ENCODE measurements at places on chromosomes 1 and 21.
A peak's percentile ranks its signal among the peaks of the same experiment; 100 is the strongest.

- peak; percentile 45 for DNase-seq
Measured at GRCh38 chr1:182415789-182416188, 15.3 kb upstream of the TEDDM1 start.

DNA sequence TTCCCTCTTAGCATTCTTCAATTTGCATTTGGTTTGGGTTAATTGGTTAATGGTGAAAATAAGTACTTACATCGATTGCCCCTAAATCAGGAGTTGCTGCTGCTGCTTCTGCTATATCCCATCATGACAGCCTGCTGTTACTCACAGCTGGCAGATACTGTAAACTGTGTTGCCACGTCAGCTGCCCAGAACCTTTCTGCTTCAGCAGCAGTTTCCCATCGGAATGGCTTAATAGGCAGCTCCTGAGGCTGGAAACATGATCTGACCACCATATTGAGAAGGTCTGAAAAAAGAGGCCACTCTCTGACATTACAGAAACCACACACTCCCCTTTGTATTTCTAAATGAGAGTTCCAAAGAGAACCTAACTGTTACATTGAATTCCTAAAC is 14.3 kb upstream of the SEC16B start:
- no peak for DNase-seq

DNA sequence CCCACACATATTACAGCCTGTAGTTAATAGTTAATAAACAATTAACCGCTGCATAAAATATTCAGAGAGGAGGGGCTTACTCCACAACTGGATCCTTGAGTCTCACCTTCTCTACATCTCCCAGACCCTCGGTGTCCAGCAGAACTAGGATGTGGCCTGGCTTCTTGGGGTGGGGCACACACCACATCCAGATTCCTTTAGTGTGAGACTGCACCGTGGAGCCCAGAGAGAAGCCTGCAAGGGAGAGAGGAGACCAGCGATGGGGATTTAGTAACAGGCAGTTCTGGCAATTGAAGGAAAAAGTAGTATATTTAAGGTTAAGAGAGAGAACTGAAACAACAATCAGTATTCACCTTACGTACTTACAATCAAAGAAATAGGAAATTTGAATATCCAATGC is 4.9 kb downstream of the GBP1 start:
- DNase-seq = no peak

DNA sequence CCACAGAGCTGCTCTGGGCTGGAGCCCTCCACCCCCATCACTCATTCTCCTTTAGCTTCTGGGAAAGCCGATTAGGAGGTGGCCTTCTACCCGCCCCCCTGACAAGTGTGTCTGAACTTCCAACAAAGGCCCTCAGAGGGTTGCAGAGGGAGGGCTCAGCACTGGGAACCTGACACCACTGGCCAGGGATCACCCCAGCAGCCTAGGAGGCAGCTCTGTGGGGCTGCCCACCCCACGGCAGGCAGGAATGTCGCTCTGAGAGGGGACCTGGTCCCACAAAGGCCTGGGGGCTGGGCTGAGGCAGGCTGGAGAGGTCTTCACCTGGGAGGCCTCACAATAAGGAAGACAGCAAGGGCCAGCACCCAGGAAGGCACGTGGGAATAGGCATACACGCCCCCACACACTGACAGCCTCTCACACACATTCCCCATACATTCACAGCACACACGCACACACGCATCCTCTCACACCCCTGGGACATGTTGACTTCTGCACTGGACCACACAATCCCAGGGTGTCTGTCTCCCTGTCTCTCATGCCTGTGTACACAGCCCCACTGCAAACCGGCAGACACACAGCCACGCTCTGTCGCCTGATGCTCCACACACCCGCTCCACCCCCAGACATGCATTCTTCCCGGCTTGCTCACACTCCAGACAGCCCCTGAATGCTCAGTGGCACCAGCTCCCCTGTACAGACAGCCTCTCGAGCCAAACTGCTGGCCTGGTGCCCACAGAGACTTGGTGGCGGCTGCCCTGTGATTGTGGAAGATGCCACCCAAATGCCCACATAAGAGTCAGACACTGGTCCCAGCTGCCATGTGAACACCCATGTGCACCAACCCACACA is 30.7 kb downstream of the DMBX1 start:
- DNase-seq = no peak

GRCh38 chr1:162966613-162967012 is 102.5 kb upstream of the RGS4 start:
- DNase-seq = no peak

DNA sequence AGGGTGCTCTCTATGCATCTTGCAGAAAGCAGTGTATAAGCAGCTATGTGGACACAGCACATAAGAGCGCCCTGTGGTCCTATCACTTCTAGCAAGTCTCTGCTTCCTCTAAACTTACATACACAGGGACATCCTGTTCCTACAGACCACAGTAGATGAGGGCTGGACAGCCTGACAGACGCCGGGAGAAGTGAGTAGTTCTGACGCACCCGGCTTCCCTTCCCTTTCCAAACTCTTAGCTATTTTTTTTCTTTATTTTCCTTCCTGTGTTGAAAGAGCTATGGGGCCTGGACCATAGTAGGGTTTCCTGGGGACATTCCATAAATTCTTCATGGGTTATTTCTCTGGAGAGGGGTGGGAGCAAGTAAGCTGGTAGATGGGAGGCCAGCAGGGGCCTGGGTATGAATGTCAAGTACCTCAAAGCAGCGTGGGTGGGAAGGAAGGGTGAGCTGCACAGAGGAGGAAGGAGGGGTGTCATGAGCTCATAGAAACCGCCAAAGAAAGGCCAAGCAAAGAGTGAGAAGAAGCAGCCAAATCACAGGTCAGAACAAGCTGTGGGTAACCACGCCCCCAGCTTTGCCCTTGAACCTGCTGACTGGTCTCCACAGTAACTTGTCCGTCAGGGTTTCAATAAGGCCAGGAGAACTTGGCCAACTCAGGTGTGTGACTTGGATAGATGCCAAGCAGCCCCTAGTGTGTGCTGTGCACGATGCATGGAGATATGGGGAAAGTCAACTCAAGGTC is 36.6 kb downstream of the PLXNA2 start:
- no peak for DNase-seq

GRCh38 chr1:17606826-17607440 is 67.4 kb downstream of the ARHGEF10L start:
- peak; percentile 58 for DNase-seq

DNA sequence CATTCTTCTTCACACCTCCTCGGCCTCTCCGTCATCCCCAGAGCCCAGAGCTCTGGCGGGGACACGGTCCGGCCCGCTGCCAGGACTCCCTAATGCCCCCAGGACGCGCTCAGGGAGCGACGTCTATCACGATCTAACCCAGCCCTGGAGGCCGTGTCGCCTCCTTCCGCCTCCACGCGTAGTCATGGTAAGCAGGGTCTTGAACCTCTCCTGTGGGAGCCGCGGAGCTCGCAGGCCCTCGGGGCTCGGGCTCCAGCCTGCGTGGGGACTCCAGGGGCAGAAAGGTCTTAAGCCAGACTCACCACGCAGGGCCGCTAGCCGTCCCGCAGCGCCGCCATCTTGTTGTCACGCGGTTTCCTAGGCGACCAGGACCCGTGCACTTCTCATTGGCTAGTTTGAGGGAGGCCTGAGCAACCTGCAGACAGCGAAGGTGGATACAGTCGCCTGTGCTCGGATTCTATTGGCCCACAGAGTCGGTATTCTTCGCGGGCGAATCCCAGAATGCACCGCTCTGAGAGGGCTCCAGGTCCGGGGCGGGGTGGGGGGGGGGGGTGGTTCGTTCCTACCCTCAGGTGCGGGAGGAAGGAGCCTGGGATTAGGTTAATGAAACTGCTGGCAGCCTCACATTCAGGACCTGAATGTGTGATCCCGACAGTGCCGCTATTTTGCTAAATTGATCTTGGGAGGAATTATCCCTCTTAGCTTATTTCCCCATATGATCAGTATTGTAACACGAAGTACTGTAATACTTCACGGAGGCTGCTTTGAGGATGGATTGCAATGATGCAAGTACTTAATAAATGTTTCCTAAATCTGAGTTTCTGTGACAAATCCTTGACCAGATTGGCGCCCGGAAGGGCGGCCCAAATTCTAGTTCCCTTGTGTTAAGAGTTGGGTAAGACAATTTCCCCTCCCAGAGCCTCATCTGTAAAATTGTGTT is at the start of gene UBXN11:
TSS of gene UBXN11 (minus strand) at position 347 of the 940 bp plus-strand sequence. CDS start 3,753 bp downstream, outside the sequence.
- peak; percentile 98 for DNase-seq
